Stimulated activated naive CD8-positive, alpha-beta T cell treated with anti-CD3 and anti-CD28 coated beads, Interleukin-15, amount 100 ng/mL, for 72 hours (primary cell): ENCODE measurements at places on chromosomes 6 and 20.
A peak's percentile ranks its signal among the peaks of the same experiment; 100 is the strongest.

DNA sequence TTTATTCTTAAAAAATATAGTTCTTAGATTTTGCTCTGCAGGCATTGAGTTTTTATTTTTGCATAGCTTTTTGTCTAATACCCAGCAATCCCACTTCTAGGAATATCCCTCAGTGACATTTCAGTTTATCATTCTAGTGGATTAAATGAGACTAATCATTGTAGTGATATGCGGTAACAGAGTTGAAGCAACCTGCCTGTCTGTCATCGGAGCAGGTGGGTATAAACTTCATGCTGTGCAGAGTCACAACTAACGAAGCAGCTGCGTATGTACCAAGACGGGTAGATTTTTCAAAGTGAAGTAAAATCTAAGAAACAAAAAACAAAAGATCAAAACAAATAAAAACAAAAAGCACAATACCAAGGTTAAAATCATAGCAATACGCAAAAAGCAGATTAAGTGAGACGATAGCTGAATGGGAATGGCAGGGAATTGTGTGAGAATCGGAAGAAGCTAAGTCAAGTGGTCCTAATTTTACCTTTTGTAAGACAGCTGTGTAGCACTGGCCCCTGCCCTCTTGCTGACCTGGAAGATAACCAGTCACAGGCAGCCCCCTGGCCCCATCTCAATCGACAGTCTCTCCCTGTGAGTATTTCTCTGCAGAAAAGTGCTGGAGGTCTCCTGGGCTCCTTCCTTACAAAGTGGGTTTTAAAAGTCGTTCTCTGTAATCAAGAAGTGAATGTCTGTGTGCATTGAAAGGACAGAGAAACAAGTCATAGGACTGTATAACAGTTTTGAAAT lies 169.2 kb downstream of the OR2B2 start:
- no peak for DNase-seq

DNA sequence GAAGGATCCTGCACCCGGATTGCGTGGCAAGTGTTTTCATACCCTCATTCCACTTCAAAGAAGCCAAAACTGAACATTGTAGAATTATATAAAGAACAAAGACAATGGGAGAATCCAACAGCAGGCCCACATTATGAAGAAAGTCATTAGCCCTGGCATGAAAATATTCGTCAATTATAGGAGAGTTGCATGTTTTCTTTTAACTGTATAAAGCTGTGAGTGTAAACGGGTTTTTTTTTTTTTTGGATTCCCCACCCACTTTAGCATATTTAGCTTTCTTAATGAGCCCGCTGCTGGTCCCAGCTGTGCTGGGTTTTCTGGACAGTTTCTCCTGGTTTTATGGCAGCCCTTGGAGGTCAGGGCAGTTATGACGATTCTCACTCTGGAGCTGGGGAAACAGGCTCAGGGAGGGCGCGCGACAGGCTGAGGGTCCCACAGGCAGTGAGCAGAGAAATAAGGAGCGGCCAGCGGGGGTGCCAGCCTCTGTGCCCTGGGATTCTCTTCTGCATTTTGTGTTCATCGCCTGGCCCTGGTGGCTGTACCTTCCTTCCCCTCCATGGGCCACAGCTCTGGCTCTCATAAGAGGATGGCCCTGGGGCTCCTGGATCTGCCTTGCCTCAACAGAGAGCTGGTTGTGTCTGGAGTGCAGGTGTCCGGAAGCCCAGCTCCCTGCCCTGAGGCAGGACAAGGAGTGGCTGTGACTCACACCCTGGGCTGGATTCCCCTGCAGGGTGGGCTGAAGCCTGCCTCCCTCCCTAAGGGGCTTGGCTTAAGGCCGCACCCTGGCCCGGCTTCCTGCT lies 24.1 kb upstream of the SULF2 start:
- DNase-seq: no peak

GRCh38 chr6:110544472-110544871 lies 68.1 kb upstream of the SLC22A16 start:
- DNase-seq: no peak

GRCh38 chr20:20487811-20488210 lies 119.9 kb downstream of the INSM1 start:
- no peak for DNase-seq

DNA sequence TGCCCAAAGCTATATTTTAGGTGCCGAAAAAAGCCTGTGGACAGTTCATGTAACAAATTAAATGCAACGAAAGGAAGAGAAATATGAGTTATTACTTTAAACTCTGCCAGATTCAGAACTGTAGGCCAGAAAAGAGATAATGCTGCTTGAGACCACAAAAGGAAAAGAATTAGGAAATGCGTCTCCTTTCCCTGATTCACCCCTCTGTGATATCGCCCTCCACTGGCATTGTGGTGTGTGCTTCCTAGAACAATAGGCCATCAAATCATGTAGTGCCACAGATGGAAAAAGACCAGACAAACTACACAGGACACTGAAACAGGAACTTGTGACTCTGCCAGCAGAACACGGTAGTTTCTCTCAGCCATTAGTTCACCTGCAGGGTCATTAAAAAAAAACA lies 14.7 kb upstream of the LAMA4 start:
- DNase-seq: no peak

DNA sequence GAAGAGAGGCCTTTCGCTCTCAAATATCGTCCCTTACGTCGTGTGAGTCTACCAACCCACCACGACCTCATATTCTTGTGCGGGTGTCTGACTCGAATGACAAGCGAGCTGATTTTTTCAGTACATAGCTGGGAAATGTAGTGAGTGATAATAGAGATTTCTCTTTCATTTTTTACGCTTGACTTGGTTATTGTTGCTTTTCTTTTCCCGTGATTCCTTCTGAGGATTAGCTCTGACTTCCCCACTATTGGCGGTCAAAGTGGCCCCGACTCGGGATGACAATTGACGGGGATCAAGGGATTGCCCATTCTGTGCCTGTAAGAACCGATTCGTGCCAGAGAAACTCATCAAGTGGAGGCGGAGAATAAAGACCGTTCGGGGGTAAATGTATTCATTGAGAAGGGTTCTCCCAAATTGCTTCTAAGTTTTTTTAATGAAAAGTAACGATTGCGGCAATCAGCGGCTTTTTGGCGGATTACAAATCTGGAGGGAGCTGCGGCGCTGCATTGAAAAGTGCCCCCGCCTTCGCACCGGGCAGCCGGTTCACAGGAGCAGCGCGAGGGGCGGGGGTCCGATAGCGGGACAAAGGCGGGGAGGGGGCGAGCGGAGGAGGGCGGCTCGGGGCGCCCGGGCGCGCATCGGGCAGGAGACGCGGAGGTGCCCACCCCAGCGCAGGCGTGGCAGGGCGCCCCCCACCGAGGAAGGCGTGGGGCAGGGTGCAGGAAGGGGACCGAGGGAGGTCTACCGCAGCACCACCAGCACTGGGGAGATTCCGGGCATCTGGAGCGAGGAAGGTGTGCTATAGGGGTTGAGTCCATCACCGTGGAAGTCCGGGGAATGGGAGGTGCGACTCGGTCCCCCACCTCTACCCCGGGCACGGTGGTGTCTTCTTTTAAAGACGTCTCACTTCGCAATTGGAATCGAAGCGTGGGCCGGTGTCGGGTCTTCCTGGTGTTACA lies 44.5 kb upstream of the OSTM1 start:
- DNase-seq: peak; percentile 14
